ENCODE measurements at places on chromosomes 7 and 10. TPM values are rescaled to one million over a fixed set of nuclear protein-coding genes. Genes with fewer than 3 reads are reported as not detected.

Gene CYP3A4
- not detected for total RNA-seq

Gene SNCG
- 2.8 TPM for total RNA-seq

Gene IL6
- not detected for total RNA-seq

Gene CTTNBP2
- 145 TPM for total RNA-seq

Gene OR2A1
- not detected for total RNA-seq

Gene TAS2R3
- total RNA-seq: 24.1 TPM

Gene PLCE1
- total RNA-seq: 18.2 TPM

Gene GPR37
- total RNA-seq: 18.5 TPM

Gene POLR3A
- total RNA-seq: 53.2 TPM

Gene AHR
- total RNA-seq: 14.1 TPM

Gene SFXN3
- 99.2 TPM for total RNA-seq

Gene RNLS
- 8.1 TPM for total RNA-seq

Gene ANKRD30A
- not detected for total RNA-seq

Gene C7orf57
- 1.3 TPM for total RNA-seq

Gene FAM131B
- total RNA-seq: 99.5 TPM

Gene PSD
- 124 TPM for total RNA-seq

Gene HTRA1
- total RNA-seq: 50.1 TPM

Gene USP6NL
- 42.3 TPM for total RNA-seq

Gene GHRHR
- total RNA-seq: not detected

Gene OR9A2
- 5.6 TPM for total RNA-seq

Gene RBP3
- total RNA-seq: not detected

Gene DIP2C
- total RNA-seq: 68.2 TPM

Gene LDB3
- not detected for total RNA-seq

Gene BMPER
- 8.1 TPM for total RNA-seq

Gene PLXDC2
- total RNA-seq: 15.3 TPM

Gene TMEM176B
- not detected for total RNA-seq

Gene EBF3
- 0.31 TPM for total RNA-seq

Gene SYT15
- 0.31 TPM for total RNA-seq

Gene NKX6-2
- total RNA-seq: not detected

Gene STK31
- total RNA-seq: 6.6 TPM

Gene SPDYE2
- not detected for total RNA-seq

Gene CUBN
- 7.2 TPM for total RNA-seq

Gene PRKRIP1
- 24.4 TPM for total RNA-seq

Gene WEE2
- total RNA-seq: 1.3 TPM

Gene KNDC1
- 12.2 TPM for total RNA-seq

Gene PLEKHS1
- total RNA-seq: not detected

Gene XRCC2
- total RNA-seq: 6.9 TPM

Gene ZNF32
- total RNA-seq: 50.1 TPM

Gene MKX
- 0.94 TPM for total RNA-seq

Gene GAD2
- 27.2 TPM for total RNA-seq

Gene NUTM2A
- 3.1 TPM for total RNA-seq

Gene GIMAP8
- 1.3 TPM for total RNA-seq

Gene BLNK
- total RNA-seq: 1.3 TPM

Gene STX1A
- 74.5 TPM for total RNA-seq

Gene HABP2
- total RNA-seq: not detected

Gene C10orf105
- 0.31 TPM for total RNA-seq

Gene SRRM3
- total RNA-seq: 16.9 TPM

Gene PTPRE
- 25.7 TPM for total RNA-seq

Gene UNC5B
- 5.3 TPM for total RNA-seq

Gene HTR7
- 16.3 TPM for total RNA-seq

Gene CDC14C
- total RNA-seq: not detected

Gene TRIL
- 8.8 TPM for total RNA-seq

Gene PRSS1
- not detected for total RNA-seq

Gene AEBP1
- 10.3 TPM for total RNA-seq

Gene AGR3
- total RNA-seq: not detected

Gene EPO
- not detected for total RNA-seq

Gene ASB10
- not detected for total RNA-seq
